ENCODE measurements at places on chromosomes 16 and 17.

DNA sequence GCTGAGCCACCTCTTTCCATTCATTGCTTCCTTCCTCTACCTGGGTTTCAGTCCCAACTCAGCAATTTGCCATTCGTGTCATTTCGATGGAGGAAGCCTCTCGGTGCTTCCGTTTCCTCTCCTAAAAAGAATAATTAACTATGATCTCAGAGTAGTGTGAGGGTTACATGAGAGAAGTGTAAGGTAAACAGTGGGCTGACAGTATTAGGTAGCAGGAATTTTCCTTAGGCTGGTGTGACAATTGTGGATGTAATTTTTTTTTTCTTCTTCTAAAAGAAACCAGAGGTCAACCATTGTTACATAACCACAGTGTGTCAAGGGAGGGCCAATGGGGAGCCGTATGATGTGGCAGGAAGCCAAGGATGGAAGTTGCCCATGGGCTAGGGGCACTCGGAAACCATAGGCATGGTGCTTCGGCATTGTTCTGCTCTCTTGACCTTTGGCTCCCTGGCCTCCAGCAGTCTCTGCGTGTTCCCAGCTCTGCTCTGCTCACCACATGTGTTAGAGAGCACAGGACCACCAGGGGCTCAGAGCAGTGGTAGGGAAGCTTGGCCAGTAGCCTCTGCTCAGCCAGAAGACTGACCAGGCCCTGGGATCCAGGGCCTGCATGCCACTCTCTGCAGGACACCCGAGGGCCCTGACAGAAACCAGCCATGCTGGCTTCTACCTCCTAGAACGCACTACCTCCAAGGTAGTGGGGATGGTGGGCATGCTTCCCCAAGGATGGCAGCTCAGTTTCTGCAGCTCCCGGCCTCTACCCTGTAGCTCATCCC is 2.0 kb upstream of the TOP2A start:
- no peak for DNase-seq

- no peak for DNase-seq
These were observed 11.4 kb downstream of the GGA3 start for GRCh38 chr17:75250009-75250471.

GRCh38 chr17:42221886-42222745 is 27.8 kb upstream of the GHDC start:
- DNase-seq: peak; percentile 47

DNA sequence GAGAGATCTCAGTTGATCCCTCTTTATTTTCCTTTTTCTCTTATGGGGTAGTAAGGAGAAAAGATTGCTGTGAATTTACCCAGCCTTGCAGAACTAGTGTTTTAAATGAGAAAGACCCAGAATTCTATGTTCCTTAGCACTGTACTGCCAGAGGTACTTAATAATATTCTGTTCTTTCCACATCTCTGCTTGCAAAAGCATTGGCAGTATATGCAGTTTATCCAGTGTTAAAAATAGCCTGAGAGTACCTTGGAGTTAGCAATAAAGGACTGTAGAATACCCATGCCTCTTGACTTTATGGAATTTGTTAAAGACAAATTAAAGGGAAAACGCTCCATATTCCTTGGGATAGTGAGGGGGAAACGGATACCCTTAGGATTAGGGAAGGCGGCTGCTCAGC is 11.9 kb downstream of the SLC7A6 start:
- no peak for DNase-seq

GRCh38 chr16:3235856-3236669 is 1.1 kb upstream of the ZNF200 start:
- peak; percentile 66 for DNase-seq

- DNase-seq: no peak
These were observed 106.7 kb downstream of the CMIP start for GRCh38 chr16:81551151-81551808.

- DNase-seq: peak; percentile 28
These were observed 647 bp downstream of the FBXL20 start for GRCh38 chr17:39400547-39401411.

Measured in naive thymus-derived CD8-positive, alpha-beta T cell (primary cell).